WERI-Rb-1 (cell line): ENCODE measurements at places on chromosomes 11 and 22.

DNA sequence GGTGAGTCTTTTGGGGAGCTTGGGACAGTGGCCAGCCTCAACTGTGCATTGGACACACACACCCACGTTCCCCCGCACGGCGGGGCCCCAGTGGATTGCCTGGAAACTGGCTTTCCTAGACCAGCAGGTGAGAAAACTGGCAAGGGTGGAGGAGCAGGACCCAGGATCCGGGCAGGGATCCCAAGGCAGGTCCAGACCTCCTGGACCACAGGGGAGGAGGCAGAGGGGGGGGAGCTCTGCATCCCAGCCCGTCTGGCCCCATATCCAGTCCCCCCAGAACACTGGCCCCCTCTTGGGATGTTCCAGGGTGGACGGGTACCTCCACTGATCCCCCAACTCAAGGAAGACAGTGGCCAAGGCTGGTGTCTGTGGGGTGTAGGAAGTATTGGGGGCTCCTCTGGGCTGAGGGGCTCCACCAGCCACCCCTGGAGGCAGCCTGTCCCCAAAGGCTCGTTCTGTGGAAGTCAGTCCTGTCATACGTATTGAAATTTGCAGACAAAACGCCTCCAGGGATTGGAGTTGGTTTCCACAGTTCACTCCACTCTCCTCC is 89.3 kb upstream of the LINC01488 start:
- DNase-seq = no peak

- DNase-seq = no peak
Observed at GRCh38 chr11:125397421-125397820, 98.6 kb downstream of the FEZ1 start.

DNA sequence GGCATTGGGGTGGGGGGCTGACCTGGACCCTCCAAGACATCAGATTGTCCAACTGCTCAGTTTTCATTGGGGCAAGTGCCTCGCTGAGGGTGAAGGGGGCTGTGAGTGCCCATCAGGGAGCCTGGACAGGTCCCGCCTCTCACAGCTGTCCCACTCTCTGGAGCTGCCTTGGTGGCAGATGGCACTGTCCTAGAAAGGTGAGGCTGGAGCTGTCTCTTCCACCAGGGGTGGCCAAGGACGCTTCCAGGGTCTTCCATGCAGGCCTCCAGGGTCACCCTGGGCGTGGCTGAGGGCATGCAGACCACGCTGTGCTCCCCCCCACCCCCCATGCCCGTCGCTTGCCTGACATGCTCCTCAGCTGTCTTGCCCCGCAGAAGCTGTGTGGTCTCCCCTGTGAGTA is 53.5 kb upstream of the CCDC188 start:
- peak; percentile 80 for DNase-seq

DNA sequence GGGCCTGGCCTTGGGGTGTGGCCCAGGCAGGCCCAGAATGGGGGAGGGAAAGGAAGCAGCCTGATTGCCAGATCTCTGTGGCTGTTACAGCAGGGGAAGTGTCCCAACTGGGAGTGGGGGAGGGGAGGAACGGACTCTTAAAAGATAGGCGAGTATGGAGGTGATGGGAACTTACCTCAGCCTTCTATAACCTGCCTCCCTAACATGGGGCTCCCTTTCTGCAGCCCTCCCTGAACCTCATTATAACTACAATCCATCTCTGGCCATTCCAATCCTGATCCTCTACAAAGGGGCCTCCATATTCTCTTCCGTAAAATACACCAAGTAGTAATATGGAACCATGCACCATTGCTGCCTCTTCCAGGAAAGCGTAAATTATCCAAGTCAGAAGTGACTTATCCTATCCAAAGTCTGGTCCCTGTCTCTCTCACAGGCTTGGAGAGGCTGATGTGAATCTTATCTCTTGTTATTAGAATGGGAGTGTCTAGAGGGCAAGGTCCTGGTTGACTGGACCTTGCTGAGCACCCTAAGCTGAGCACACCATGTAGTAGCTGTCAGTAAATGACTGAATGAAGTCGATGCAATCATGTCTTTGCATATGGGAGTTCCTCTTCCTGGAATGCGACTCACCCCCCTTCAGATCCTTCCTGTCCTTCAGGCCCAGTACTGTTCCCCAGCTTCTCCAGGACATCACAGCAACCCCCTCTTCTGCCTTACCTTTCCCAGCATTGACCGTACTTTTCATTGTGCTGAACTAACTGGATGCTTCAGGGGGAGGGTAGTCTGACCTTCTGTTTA is 5.9 kb downstream of the RHOG start:
- no peak for DNase-seq

DNA sequence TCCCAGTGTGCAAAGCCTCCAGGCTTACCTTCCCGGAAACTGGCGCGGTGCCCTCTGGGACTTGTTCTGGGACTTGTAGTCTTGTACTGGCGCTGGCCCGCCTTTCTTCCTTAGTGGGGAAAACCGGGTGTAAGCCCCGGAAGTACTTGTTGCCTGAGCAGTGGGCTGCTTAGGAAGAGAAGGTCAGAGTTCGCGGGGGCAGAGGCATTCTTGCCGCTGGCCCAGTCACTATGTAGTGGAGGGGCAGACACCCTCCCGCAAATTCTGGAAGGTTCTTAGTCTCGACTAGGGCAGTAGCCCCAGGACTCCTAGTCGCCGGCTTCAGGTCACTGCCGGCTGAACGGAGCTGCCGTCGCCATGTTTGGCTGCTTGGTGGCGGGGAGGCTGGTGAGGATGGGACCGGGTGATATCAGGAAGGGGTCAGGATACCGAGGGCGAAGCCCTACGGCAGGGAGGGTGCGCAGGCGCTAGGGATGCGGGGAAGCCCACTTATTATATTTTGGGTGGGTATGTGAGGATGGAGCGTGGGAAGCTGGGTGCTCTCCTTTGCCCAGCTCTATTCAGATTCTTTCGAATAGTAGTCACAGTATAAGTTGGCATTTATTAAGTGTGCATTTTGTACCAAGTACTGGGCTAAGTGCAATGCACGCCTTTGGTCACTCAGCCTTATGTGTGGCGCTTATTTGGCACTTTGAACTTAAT is at the start of gene HIKESHI:
HIKESHI (plus strand) TSS at position 149 of the 702 bp plus-strand sequence; CDS start at position 358, 209 bp downstream.
- DNase-seq = peak; percentile 99

DNA sequence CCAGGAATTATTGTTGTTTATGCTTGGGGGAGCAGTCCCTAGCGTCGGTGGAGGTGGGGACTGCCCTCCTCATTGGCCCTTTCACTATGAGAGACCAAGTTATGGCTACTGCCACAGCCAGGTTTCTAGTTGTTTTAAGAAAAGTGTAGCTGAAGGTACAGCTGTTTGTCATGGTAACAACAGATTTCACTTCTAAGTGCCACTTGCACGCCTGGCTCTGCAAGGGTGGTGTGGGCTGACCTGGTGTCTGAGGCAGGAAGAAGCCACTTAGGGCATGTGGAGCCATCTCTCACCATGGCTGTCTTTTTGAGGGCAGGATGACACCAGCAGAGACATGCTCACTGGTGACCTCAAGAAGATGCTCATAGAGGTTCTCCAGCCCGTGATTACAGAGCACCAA is 46.3 kb upstream of the MPEG1 start:
- no peak for DNase-seq

DNA sequence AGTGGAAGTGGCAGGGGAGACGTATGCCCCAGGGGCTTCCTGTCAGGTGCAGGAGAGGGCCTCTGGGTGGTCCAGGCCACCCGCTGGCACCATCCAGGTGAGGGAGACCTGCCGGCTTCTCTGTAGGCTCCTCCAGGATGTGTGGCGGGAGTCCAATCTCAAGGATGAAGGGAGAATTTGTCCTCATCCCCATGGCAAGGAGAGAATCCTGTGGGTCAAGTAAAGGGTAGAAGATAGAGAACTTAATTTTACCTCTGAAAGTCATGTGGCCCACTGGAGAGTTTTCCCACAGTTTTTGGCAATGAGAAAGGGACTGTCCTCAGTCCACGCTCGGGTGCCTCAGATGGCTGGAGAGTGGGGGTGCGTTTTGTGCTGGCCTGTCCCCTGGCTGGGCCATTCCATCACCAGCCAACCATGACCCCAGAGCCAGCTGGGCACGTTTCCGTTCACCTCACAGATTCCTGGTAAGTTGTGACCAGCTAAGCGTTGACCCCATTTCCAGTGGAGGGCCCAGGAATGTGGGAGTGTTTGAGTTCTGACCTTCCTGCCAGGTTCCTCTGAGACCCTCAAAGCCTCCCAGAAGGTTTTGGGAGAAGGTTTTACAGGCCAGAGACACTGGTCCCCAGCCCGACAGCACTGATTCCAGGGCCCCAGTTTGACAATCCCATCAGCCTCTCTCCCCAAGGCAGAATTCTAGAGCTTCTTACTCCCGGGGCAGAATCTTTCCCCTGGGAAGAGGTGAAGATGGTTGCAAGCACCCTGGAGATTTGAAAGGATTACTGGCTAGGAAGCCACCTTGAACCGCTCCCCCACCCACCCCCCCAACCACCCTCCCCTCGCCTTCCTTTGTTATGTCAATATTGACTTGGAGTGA is 2.6 kb downstream of the OVOL1 start:
- DNase-seq = no peak

DNA sequence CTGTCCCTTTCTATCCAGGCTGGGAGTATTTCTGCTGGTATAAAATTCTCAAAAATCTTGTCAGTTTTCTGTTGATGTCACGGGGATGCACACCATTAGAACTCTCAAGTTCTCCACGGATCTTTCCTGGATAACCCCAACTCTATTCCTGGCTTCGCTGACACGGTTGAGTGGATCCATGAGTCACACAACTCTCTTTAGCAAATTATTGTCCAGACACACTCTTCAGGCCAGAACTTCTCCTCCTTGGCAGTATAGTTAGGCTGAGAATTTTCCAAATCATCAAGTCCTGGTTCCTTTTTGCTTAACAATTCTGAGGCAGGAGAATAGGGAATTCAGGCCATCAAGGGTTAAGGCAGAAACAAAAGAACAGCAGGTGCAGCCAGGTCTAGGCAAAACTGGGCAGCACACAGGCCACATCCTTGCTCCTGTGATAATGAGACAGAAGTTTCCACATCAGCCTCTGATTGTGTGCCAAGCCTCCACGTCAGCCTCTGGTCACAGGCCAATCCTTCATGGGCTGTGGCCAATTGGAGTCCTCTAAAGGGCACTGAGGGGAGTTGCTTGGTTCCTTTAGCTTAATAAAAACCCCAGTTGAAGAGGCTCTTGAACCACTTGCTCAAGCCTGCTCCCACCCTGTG is 5.7 kb upstream of the ACAT1 start:
- no peak for DNase-seq

DNA sequence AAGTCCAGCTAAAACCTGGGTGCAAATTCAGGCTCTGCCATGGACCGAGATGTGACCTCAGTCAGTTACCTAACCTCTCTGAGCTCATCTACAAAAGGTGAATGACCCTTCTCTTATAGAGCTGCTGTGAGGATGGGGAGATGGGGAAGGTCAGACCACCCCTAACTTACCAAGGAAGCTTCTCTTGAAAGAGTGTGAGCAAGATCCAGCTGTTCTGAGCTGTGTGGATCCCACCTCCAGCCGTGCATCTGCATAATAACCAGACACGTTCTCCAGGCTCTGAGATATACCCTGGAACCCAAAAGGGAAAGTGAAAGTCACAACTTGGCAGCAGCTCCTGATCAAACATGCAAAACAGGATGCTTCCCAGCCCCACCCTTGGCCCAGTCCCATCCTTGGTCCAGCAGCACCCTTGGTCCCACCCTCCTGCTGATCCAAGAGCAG is at the start of gene APOL3:
APOL3 (minus strand) TSS at position 257 of the 444 bp plus-strand sequence. CDS start 11,700 bp downstream, outside the sequence.
- no peak for DNase-seq

DNA sequence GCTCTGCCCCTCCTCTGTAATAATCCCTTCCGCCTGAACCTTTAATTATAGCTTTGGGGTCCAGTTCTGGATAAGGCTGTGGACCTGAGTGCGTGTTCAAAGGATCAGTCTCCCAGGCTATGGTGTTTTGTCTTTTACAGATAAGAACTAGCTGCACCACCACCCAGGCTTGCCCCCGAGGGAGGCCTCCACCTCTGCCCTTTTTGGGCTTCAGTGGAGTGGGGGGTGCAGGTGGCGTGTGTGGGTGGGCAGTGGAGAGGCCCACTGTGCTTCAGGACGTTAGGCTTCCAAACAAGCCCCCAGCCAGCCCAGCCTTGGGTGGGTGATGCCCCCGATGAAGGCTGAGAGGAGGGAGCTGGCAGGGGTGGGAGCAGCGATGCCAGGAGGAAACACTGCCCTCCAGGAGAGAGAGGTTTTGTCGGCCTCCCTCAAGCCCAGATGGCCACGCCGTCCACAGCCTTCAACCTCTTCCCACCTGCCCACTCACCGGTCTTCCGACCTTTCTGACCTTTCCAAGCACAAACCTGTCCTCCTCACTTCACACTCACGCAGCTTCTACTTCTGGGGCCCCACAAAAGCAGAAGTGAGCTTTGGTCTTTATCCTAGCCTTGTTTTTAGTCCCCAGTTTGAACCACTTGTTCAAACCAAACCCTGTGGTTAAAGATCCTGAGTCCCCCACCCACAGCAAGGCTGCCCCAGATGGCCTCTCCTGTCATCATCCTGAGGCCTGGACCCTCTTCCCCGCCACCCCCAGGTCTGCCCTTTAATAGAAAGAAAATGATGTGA is 20.4 kb downstream of the PSMD13 start:
- DNase-seq = no peak

GRCh38 chr11:115564851-115565250 is 60.6 kb upstream of the CADM1 start:
- DNase-seq = no peak

DNA sequence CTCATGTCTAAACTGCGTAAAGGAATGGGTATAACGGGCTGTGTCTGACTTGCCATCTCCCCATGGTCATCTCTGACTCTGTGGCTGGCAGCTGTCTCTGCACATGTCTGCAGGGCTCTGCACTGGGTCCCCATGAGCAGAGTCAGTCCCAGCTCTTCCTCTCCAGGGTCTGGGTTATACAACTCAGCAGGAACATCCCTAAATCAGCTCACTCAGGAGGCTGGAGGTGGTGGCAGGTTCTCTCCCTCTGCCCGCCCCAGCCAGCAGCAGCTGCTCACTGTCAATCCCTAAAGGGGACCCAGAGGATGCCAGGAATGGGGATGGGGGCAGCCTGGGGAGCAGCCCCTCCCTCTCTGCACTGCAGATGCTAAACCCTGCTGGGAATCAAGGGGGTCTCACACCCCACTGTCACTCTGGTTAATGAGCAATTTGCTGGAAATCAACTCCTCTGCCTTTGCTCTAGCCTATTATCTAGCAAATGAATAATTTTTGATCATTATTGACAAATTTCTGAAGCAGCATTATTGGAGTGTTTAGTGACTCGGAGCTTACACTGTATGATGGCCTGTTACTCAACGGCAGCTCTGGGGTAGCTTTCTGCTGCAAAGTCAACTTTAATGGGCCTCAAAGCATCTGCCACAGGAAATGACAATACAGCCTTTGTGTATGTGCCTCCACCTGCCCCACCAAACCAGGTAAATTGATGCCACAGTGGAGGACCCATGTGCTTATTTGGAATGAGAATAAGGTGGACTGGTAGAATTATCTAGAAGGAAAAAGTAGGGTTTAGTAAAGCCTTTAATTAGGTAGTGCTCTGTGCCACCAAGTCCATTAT is 55.7 kb upstream of the SHANK2 start:
- DNase-seq = no peak
